ENCODE measurements at places on chromosomes 1 and 21. TPM values are rescaled to one million over a fixed set of nuclear protein-coding genes. Genes with fewer than 3 reads are reported as not detected.

The IFI16 gene
- 50.5 TPM for total RNA-seq

The NBPF10 gene
- total RNA-seq: 2.0 TPM

The ESPN gene
- total RNA-seq: not detected

The CENPF gene
- 39.6 TPM for total RNA-seq

The FMOD gene
- total RNA-seq: 0.21 TPM

The ARTN gene
- total RNA-seq: 0.24 TPM

The CLDN14 gene
- 0.14 TPM for total RNA-seq

The HES4 gene
- 17.4 TPM for total RNA-seq

The FCGR2B gene
- total RNA-seq: not detected

The KRTAP10-3 gene
- not detected for total RNA-seq

The OLFM3 gene
- not detected for total RNA-seq

The GRIK3 gene
- total RNA-seq: not detected

The PRR9 gene
- total RNA-seq: not detected

The JAM2 gene
- 0.19 TPM for total RNA-seq

The TENT5C gene
- 0.89 TPM for total RNA-seq

The GABRD gene
- total RNA-seq: not detected

The SLC25A44 gene
- 19.6 TPM for total RNA-seq

The NTMT2 gene
- total RNA-seq: not detected

The CD1C gene
- total RNA-seq: not detected

The OPRD1 gene
- not detected for total RNA-seq

The USH2A gene
- total RNA-seq: 0.02 TPM

The OPTC gene
- total RNA-seq: not detected

The FCAMR gene
- total RNA-seq: not detected

The SYT14 gene
- total RNA-seq: 8.2 TPM

The ARMH1 gene
- total RNA-seq: not detected

The CA14 gene
- not detected for total RNA-seq

The METTL13 gene
- 24.1 TPM for total RNA-seq

The MATN1 gene
- not detected for total RNA-seq

The ZBTB18 gene
- total RNA-seq: 21.5 TPM

The CYP4A22 gene
- total RNA-seq: not detected

The IL22RA1 gene
- total RNA-seq: not detected

The SOAT1 gene
- total RNA-seq: 26.1 TPM

The LMO4 gene
- total RNA-seq: 43.4 TPM

The PIK3C2B gene
- total RNA-seq: 2.8 TPM

The RAB7B gene
- 2.0 TPM for total RNA-seq

The SLC45A3 gene
- total RNA-seq: 1.4 TPM

The SLC2A5 gene
- 0.53 TPM for total RNA-seq

The GBP5 gene
- total RNA-seq: not detected

The ZNF644 gene
- 34.5 TPM for total RNA-seq

The GPATCH3 gene
- 8.9 TPM for total RNA-seq

The LIN28A gene
- not detected for total RNA-seq

The DIO1 gene
- not detected for total RNA-seq

The TIE1 gene
- 0.33 TPM for total RNA-seq
